ENCODE measurements at places on chromosomes 16 and 17.

- no peak for DNase-seq
These were observed 186.2 kb downstream of the SLC39A11 start for GRCh38 chr17:72906306-72906705.

- no peak for DNase-seq
These were observed 1.6 kb downstream of the MSRB1 start for GRCh38 chr16:1941162-1942046.

DNA sequence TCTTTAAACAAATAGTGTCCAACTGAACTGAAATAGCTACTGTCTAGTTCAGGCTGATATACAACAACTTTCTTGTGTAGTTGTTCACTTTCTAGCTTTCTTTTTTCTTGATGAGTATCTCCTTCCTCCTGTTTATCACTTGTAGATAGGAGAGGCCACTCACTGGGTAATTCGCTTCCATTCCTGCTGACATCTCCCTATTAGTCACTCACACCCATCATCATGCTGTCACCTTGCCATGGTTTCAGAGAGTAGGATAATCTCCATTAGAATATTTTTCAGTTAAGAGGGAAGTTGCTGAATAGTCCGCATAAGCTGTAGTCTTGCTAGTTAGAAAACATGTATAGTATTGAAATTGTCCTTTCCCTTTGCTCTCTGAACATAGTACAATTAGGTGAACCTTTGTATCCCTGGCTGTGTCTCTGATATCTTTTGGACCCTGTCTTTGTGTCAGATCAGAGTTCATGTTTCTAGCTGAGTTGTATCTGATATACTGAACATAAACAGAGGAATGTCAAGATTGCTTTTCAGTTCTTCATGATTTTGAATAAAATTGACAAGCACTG is 64.4 kb upstream of the RASL10B start:
- DNase-seq = peak; percentile 19

DNA sequence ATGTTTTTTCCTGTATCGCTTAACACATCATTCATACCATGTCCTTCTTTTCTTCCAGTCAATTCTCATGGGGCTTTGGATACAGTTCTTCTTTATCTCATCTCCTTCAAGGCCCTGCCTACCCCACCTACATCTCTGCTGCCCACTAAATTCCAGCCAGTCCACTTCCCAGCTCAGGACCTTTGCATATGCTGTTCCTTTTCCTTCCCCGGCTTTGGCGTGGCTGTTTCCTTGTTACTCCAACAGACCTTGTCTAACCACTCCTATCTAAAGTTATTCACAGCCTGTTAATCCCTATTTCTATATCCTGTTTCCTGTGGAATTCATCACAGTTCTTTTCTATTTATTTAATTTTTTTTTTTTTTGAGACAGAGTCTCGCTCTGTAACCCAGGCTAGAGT is 6.6 kb upstream of the STAT3 start:
- no peak for DNase-seq

DNA sequence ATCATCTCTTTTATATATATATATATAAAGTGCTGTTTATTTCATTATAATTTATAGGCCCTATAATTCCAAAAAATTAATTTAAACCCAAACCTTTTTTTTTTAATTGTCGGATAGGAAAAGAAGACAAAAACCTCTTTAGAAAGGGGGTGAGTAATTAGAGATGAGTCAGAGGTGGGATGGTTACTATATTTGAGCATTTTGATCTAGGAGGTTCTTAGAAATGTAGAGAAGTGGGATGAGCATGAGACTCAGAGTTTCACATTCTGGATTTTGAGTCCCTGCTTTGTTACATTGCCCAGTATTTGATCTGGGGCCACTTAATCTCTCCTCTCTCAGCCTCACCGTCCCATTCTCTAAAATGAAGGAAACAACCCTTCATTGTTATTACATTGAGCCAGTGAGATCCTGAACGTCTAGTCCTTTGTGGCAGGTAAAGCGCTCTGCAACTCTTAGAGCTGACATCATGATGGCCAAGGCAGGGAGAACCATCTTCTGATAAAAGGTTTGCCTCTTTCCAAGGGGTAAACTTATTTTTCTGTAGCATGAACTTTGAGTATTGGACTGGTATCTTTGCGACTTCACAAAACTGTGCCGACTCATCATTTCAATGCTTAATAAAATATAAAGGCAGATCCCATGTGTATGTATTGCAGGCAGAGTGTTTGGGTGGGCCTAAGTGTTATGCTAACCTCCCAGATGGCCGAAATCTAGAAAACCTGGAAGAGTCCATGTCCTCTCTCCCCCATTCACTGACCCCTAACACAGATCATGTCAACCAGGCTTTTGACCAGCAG is 21.3 kb downstream of the HS3ST3B1 start:
- peak; percentile 25 for DNase-seq

DNA sequence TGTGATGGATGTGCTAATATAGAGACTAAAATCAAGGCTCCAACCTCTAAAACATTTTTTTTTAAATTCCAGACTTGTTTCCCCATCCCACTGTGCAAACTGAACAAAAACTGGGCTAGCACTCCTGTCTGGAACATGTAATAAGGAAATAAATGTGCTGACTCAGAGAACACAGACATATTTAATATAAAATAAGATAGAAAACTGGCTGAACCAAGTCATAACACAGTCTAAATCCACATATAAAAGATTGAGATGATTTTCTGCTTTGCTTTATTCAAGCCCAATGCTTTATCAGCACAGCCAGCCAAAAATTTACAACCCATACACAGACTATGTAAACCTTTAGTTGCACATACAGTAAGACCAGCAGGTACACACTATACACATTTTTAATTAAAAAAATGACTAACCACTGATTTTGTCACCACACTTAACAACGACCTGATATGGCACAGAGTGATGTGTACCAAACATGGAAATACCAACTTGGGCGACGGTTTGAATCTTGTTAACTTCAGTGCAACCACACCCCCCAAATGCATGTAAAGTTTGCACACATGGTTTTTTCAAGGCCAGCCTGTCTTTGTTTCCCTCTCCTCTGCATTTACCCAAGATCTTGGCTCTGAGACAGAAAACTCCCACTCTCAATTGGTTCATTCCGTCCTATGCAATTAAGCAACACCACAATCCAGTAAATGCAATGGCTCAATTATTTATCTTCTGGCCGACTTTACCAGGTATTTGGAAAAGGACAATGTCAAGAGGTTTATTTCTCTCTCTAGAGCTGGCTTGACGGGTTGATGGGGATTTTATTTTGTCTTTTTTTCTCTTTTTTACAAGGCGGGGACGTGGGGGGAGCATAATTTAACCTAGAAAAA is 1.2 kb downstream of the STAT3 start:
- DNase-seq = peak; percentile 30

- peak; percentile 41 for DNase-seq
These were observed 37.0 kb downstream of the NPLOC4 start for GRCh38 chr17:81599719-81600486.

DNA sequence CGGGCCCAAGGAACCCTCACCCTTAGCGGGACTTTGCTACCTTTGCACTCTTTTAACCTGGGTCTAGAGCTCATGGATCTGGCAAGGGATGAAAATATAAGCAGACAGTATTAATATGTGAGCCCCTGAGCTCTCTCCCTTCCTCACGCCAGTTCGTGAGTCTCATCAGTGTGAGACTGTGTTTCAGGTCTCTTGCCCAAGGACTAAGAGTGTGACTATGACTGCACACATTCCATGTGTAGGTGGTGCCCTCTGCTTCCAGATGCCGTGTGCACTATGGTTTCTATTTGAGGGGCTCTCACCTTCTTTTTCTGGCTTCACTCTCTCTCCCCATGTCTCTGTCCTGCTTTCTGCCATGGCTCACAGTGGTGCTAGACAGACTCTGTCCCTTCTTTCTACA is 40.5 kb downstream of the DHRS7B start:
- DNase-seq = no peak

DNA sequence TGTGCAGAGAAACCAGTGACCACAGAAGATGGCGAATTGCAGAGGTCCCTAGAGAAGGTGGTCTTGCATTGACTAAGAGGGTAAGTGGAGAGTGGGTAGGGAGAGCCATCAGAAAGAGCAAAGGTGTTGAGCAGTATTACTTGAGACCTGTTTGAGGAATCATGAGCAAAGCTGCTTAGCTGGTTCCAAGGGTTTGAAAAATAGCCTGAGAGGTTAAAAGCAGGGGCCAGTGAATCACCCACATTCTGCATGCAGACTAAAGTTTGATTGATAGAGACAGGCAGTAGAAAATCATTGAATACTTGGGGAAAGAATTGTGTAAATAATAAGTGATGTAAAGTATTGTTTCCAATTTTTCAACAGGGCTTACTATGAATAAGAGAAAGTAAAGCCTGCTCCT is 34.0 kb upstream of the KCNJ16 start:
- DNase-seq = peak; percentile 73

GRCh38 chr17:32988481-32989101 is 3.1 kb upstream of the SPACA3 start:
- DNase-seq = no peak

- DNase-seq = no peak
These were observed 72.1 kb downstream of the RPTOR start for GRCh38 chr17:80616705-80617104.

DNA sequence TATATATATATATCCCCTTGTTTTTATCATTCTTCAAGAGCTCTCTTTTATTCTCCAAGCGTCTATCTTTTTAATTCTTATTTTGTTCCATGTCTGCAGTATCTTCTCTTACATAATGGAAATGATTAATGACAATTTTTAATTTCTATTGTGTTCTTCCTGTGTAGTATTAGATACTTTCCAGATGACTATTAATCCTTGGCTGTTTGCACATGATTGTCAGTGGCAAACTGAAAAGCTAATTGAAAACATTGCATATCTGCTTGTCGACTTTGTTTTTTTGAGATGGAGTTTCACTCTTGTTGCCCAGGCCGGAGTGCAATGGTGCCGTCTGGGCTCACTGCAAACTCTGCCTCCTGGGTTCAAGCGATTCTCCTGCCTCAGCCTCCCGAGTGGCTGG is 124.7 kb downstream of the BCAS3 start:
- DNase-seq = no peak

DNA sequence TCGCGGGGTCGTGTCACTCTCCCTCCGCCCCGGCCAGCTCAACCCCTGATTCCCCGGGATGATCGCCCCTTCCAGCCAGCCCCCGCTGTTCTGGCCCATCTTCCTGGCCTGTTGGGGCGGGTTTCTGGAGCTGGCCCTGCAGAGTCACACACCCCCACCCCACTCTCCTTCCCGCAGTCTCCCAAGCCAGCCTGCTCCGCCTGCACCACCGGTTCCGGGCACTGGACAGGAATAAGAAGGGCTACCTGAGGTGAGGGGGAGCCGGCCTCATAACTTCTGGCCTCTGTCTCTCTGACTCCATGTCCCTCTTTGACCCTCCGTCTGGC is 621 bp downstream of the CHP2 start:
- no peak for DNase-seq

GRCh38 chr16:86994651-86995171 is 322.5 kb downstream of the C16orf95 start:
- peak; percentile 90 for DNase-seq

Data from LHCN-M2 (cell line).